Mucosa of descending colon (tissue), 3 donors: ENCODE measurements at places on chromosomes 6 and 20.

DNA sequence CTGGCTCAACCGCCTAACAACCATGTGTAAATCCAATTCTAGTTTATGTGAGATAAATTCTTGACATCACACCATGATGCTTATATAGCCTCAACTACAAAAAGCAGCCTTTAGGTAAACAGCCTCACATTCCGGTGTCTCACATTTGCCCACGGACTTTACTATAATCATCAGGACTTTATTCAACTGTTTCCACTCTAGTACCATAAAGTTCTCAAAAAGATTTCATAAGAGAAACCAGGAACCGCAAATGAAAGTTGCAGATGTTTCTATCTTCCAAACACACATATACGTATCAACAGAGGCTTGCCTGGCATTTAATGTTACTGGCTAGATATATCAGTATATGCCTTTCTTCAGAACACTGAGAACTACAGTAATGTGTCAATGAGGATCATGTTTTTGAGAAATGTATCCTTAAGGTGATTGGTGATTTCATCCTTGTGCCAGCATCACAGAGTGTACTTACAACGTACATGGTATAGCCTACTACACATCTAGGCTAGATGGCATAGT, 80.0 kb downstream of the EPB41L2 start:
- no peak for DNase-seq

GRCh38 chr6:63295553-63296194, 24.1 kb downstream of the LGSN start:
- no peak for DNase-seq

GRCh38 chr6:73309535-73309784, 44.6 kb downstream of the DPPA5 start:
- no peak for DNase-seq

- no peak for DNase-seq
Observed at GRCh38 chr6:52284131-52284459, 447 bp downstream of the MCM3 start.

DNA sequence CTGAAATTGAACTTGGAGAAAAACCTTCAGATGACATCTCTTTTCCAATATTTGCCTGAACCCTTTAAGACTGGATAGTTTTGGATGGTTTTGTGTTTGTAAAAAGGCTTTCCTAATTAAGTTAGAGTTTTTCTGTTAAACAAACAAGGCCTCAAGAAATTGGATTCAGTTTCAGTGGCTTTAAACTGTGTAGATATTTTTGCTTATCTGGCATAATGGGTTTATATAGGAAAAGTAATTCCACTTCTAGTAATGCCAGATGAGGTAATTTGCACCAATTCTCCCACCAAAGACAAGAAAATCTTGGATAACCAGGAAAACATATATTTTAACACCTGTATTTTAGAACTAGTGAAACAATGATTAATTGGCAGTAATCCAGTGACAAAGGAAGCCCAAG, 12.0 kb upstream of the TRDN start:
- DNase-seq = no peak

DNA sequence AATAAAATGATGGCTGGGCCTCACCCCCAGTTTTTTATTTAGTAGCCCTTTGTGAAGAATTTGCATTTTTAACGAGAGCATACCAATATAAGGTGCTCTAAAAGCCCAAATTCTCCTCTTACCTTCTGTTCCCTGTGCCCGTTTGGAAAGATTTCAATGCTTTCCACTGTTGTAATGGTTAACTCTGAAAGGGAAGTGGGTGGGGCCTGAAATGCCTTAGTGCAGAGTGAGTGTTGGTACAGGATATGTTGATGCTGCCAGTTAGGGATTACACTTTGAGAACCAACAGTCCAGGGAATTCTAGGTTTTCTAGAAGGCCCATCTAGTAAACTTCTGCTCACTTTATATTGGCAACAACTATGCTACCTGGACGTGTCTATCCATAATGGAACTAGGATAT, 562.7 kb upstream of the NRSN1 start:
- DNase-seq = no peak

DNA sequence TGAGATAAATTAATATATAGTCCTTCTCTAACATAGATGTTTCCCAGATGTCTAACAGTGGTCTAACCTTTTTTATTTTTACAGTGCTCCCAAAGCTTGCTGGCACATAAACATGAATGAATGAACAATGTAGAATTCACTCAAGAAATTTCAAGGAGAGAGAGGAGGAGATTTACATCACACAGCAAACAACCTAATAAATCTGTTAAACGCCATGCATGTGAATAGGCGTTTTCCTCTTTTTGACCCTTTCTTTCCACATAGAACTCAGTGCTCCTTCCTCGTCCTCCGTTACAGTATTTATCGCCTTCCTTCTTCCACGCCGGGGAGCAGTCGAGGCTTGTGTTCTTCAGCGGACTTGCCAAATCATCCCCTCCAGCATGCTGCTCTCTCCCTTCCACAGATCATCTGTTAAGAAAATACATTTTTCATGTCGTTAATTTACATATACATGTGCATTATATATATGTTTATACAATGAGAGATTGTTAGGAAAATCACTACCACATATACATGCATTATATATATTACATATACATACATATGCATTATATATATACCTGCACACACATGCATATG, 93.0 kb downstream of the SLC35B3 start:
- no peak for DNase-seq

DNA sequence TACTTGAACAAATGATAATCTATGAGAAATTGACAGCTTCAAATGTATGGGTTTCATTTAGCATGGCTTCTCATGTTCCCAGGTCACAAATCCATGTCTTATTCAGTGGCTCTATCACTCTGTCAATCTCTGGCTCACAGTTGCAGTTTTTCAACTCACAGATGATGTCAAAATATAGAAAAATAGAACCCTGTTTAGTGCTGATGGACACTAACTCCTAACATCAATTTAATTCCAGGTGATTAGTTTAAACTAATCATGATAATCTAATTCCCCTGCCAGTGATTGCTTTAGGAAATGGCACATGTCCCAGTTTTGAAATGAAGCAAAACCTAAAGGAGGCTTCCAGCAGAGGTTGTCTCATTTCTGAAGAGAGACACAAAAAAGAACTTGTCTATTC, 13.0 kb downstream of the KHDC1 start:
- DNase-seq = no peak

GRCh38 chr20:39574061-39574460, 611.9 kb downstream of the DHX35 start:
- no peak for DNase-seq

DNA sequence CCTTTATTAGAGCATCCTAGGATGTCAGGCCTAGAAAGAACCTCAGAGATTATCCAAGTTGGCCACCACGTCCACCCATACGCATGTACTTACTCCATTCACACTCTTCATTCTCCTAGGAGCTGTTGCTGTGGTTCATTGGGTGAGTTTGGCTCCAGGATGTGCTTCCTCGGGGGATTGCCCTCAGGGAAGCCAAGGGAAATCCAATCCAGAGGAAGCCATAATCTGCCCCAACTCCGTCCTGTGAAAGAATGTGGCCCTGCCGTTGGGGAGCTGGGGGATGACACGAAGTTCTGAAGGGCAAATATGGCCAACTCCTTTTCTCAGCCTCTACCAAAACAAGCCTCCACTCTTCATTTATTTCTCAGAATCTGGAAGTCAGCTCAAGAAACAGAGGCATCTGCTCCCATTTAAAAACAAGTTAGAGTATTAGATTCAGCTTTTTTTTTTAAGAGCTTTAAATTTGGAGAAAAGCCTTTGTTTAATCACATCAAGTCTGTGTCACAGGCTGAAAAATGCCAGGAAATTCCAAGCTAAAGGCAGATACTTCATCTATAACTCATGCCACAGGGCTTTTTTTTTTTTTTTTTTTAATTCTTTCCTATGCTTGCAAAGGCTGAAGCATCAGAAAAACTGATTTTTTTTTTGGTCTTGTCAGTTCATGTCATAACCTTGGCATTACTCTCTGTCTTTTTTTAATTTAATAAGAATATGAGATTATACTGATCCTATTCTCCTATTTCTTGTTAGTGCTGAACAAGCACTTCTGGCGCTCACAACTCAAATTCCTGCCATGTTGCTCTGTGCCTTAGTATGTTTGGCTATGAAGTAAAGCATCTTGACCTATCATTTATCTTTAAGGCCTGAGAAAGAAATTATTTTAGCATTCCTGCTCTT, 480.9 kb upstream of the MARCKS start:
- no peak for DNase-seq

- DNase-seq = no peak
Observed at GRCh38 chr6:64376394-64376793, 740.8 kb downstream of the PHF3 start.

DNA sequence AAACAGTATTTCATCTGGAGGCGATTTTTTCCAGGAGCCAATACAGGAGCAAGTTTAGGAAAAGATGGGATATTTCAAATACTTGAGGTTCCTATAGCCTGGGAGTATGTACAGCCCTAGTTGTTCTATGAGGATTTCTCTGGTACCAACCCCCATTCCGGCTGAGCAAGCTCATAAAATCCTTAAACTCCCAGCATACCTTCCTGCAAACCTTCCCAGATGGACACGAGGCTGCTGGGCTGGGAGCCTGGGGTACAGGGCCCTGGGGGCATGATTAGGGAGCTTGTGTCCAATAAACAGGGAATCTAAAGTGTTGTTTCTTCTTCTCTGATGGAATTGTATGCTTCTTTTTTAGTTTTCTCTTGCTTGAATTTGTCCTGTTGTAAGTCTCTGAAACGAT, 1.5 kb downstream of the PRRC2A start:
- no peak for DNase-seq

- no peak for DNase-seq
Observed at GRCh38 chr6:157374889-157375443, 6.0 kb upstream of the ZDHHC14 start.

GRCh38 chr20:45070932-45071632, 29.8 kb downstream of the KCNS1 start:
- DNase-seq = no peak

- no peak for DNase-seq
Observed at GRCh38 chr20:40090236-40090635, 598.8 kb downstream of the MAFB start.

- DNase-seq = peak; percentile 3
Observed at GRCh38 chr20:43243672-43244269, 54.1 kb upstream of the PTPRT start.

GRCh38 chr20:57650756-57651483, 30.7 kb upstream of the ZBP1 start:
- no peak for DNase-seq

GRCh38 chr6:16168858-16169257, 40.0 kb downstream of the MYLIP start:
- no peak for DNase-seq

DNA sequence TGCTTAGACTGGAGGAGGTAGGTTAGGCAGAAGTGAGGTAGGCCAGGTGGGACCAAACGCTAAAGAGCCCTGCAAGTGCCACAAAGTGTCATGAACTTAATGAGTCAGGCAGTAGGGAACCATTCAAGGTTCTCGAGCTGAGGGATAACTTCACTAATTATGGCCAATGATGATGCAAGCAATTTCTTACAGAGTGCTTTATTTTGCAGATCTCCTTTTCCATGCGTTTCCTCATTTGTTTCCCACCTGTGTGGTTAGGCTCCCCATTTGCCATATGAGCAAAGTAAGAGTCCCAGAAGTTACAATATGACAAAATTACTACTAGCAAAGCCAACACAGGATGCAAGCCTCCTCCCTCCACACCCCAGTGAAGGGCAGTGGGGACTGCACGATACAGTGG, 36.5 kb upstream of the PSMF1 start:
- DNase-seq = no peak

DNA sequence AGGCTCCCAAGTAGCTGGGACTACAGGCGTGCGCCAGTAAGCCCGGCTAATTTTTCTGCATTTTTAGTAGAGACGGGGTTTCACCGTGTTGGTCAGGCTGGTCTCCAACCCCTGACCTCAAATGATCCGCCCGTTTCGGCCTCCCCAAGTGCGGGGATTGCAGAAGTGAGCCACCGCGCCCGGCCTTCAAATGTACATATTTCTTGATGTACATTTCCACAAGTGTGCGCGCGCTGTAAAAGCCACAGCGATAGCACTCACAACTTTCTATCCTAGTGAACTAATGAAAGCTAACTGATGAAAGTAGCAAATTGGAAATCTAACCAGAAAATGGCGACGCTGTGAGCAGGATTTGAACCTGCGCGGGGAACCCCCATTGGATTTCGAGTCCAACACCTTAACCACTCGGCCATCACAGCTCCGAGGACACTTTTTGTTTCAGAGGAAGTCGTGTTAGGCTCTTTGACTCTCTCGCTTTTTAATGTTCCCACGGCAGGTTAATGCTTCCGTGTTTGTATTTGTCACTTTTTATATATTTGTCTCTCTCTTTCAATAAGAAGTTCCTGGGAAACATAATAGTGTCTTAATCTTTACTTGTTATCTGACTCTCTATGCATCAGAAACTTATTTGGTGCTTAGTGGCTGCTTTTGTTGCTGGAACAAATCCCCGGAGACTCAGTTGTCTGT, 199.4 kb upstream of the ZNF184 start:
- no peak for DNase-seq

DNA sequence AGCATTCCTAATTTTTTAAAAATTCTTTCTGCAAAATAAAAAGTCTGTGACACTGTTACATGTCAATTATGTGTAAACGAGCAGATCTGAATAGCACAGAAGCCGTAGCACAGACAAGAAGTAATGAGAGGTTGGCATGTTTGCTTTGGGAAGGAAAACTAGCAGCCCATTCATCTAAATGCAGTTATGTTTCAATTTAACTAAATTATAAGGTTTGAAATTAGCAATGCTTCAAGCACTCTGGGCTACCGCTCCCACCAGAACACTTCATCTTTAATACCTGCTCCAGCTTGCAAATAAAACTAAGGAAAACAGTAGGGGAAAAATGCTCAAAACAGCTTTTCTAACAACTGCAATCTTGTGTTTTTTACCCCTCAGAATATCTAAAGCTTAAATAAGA, 73.9 kb downstream of the PTPRK start:
- no peak for DNase-seq

- no peak for DNase-seq
Observed at GRCh38 chr20:38757145-38757775, 9.0 kb downstream of the ACTR5 start.

DNA sequence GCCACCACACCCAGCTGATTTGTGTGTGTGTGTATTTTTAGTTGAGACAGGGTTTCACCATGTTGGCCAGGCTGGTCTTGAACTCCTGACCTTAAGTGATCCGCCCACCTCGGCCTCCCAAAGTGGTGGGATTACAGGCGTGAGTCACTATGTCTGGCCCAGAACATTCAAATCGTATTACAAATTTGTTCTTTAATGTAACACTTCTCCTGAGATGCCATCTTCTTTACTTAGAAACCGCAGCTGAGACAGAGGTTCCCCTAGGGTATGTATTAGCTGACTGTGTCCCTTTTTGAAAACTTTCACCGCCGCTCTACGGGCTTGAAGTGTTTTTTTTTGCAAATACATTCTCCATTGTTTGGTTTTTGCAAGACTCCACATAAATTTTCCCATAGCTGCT, 62.6 kb downstream of the TOX2 start:
- DNase-seq = no peak

DNA sequence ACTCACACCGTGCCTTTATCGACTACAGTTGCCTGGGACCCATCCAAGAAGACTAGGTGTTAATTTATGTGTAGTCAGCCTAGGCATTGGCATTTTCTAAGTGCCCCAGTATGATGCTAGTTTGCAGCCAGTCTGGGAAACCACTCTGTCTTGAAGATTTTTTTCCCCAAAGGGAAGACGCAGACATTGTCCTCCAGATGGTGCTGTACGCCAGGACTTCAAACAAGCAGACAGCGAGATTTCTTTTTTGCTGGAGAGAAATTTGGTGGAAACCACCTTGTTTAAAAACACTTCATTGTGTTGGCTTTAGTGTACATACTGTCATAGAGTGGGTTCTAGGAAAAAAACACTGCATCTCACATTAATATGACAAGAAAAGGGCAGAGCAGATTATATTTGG, 30.0 kb downstream of the ALDH5A1 start:
- no peak for DNase-seq
